ENCODE measurements at places on chromosomes 5 and 9. TPM values are rescaled to one million over a fixed set of nuclear protein-coding genes. Genes with fewer than 3 reads are reported as not detected.

Gene EQTN
- not detected for total RNA-seq

Gene SPTAN1
- 750 TPM for total RNA-seq

Gene FOXD4L5
- total RNA-seq = not detected

Gene TNPO1
- 289 TPM for total RNA-seq

Gene WWC1
- 1.5 TPM for total RNA-seq

DNA sequence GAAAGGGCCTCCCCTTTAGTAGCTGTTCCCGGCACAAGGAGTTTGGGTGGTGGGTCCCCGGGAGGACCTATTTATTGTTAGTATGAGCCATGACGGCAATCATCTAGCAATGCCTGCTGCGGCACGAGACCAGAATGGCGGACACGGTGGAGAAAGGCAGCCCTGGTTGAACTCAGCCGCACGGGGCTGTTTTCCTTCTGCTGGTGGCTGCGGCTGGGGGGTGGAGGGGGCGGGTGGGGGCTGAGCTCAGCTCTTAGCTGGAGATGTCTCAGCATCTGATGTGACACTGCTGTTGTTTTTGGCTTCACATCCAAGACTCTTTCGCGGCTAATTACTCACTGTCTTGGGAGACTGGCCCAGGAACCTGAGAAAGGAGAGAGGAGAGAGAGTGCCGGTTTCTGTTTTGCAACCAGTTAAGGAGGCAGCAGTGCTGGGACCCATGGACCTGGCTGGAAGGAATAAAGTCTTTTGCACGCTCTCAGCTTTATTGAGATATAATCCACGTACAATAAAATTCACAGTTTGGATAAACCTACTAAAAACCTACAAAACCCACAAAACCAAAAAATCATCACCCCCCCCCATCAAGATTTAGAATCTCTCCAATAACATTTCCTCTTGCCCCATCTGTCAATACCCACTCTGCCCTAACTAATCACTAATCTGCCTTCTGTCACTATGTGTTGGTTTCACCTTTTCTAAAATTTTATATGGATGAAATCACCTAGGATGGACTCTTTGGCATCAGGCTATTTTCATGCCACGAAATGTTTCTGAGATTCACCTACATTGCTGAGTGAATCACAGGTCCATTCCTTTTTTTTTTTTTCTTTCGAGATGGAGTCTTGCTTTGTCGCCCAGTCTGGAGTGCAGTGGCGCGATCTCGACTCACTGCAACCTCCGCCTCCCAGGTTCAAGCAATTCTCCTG is 81.8 kb upstream of the NEURL1B start:
- H3K4me1 ChIP-seq = peaks cover 18% of the 10 kb centered on the region
- H3K27me3 ChIP-seq = no peaks in the 10 kb centered on the region
- H3K36me3 ChIP-seq = no peaks in the 10 kb centered on the region
- no peak for DNase-seq

DNA sequence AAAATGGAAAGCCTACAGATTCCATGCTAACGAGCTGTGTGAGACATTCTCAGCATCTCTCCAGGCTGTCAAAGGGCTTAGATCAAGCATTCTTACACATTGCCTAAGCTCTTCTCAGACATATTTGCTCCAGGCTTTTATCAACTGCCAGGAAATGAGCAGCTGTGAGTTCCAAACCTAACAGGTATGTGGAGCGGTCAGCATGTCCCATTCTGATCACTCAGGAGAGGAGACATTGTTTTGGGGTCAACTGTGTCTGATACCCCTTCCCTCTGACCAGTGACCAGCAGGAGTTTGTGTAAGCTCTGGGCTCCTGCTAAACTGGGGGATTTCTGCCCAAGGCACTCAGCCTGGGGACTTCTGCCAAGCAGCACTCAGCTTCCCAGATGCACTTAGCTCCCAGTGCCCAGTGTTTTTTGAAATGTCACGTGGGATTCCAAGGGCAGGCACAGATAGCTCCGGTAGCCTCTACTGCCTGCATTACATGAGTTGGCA is 229.1 kb downstream of the SEC61B start:
- peaks cover 5% of the 10 kb centered on the region for H3K4me1 ChIP-seq
- no peak for DNase-seq
- no peak overlapping the region for H3K27ac ChIP-seq
- no peak overlapping the region for H3K4me3 ChIP-seq
- H3K36me3 ChIP-seq = no peaks in the 10 kb centered on the region

DNA sequence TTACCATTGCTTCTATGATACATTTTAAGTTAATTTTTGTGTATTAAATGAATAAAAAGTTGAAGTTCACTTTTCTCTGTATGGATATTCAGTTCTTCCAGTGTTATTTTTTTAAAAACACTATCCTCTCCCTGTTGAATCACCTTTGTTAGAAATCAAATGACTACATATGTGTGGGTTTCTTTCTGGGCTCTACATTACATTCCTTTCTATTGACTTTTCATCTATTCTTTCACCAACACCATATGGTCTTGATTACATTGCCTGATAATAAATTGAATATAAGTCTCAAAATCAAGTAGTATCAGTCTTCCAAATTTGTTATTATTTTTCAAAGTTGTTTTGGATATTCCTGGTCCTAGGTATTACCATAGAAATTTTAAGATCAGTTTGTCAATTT is 7.3 kb upstream of the RASEF start:
- no peak for DNase-seq
- H3K36me3 ChIP-seq = no peaks in the 10 kb centered on the region
- H3K4me3 ChIP-seq = no peak overlapping the region
- H3K4me1 ChIP-seq = no peaks in the 10 kb centered on the region

- no peak overlapping the region for H3K27ac ChIP-seq
- no peaks in the 10 kb centered on the region for H3K4me1 ChIP-seq
- DNase-seq = no peak
- H3K4me3 ChIP-seq = no peak overlapping the region
- H3K36me3 ChIP-seq = no peaks in the 10 kb centered on the region
Observed at GRCh38 chr5:159456722-159457465, 126.6 kb upstream of the IL12B start.

DNA sequence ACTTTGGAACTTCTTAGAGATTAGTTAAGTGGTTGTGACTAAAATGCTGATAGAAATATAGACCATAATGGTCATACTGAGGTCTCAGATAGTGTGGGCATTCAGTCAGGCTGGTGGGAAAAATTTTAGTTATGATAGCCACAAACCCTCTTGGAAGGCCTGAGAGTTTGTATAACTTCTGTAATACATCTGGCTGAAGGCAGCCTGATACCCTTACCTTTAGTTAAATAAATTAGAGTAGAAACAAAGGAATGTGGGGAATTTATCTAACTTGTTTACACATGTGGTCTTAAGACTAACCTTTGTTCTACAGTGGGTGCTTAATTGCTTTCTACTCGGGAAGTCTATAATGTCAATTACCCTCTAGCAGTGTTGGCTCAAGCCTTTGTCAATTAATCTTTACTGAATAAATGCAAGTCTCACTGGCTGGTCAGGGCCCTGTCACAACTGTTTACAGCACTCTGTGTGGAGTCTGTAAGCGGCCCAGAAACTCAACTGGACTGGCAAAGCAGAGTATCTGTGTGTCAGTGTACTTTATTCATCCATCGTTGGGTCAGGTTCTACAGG is 184.0 kb downstream of the FBXO4 start:
- H3K4me1 ChIP-seq = no peaks in the 10 kb centered on the region
- no peak for DNase-seq
- H3K27me3 ChIP-seq = no peaks in the 10 kb centered on the region
- no peak overlapping the region for H3K27ac ChIP-seq
- H3K36me3 ChIP-seq = peaks cover 6% of the 10 kb centered on the region
- no peak overlapping the region for H3K4me3 ChIP-seq

- H3K36me3 ChIP-seq = no peaks in the 10 kb centered on the region
- H3K4me1 ChIP-seq = peaks cover 6% of the 10 kb centered on the region
- DNase-seq = no peak
- H3K4me3 ChIP-seq = no peak overlapping the region
- peaks cover 4% of the 10 kb centered on the region for H3K27me3 ChIP-seq
Observed at GRCh38 chr5:150279330-150280020, 10.1 kb downstream of the CAMK2A start.

DNA sequence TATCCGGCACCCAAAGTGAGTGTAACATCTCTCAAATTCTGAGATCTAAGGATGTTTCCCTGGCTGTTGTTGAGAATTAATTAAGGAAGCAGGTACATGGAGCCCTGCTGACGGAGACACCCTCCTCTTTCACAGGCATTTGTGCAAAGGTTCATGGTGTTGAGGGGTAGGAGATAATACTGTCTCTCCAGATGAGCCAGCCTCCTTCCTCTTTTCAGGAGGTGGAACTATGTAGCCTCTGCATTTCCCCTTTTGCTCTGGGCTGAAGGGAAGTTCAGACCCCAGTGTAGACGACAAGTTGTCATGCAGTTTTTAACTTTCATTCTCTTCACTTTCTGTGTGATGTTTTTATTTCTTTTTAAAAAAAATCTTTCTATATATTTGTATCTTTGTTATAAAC is 107.5 kb downstream of the GALNT10 start:
- H3K4me1 ChIP-seq = peaks cover 3% of the 10 kb centered on the region
- no peak for DNase-seq
- H3K4me3 ChIP-seq = no peak overlapping the region
- no peaks in the 10 kb centered on the region for H3K36me3 ChIP-seq

GRCh38 chr5:150660108-150660831 is 781 bp upstream of the MYOZ3 start:
- H3K4me1 ChIP-seq = peaks cover 15% of the 10 kb centered on the region
- no peak for DNase-seq
- H3K27ac ChIP-seq = no peak overlapping the region

- no peak overlapping the region for H3K27ac ChIP-seq
- H3K4me1 ChIP-seq = peaks cover 11% of the 10 kb centered on the region
- no peak for DNase-seq
- no peak overlapping the region for H3K4me3 ChIP-seq
- H3K36me3 ChIP-seq = no peaks in the 10 kb centered on the region
Observed at GRCh38 chr9:82601293-82601771, 461.6 kb downstream of the RASEF start.

DNA sequence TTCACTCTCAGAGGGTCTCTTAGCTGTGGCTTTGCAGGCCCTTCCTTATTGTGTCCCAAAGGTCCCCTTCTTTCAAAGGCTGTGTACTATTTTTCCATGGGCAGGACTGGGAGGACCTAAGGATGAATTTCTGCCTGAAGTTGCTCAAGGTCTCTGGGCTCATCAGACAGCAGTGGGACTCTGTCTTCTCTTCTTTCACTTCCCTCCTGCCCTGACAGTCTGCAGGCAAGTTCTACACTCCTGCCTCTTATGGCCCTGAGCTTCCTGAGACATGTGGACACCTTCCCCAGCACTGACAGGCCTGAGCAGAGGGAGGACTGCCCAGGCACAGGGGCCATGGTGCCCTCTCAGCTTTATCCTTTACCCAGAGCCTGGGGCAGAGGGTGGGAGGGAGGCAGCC is 14.8 kb downstream of the ENHO start:
- H3K4me1 ChIP-seq = peaks cover 23% of the 10 kb centered on the region
- no peak overlapping the region for H3K27ac ChIP-seq
- H3K4me3 ChIP-seq = no peak overlapping the region

DNA sequence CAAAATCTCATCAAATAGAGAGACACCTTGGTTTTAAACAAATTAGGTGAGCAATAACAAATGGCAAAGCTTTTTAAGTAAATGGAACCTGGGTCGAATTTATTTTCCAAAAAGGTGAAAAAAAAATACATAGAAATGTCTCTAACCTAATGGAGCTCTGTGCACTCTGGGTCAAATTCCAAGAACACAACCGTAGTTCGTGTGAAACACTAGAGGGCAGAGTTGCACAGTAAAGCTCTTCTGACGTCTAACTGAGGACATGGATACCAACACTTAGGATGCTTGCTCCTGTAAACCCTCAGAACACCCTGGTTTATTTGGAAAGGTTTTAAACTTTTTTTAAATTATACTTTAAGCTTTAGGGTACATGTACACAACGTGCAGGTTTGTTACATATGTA is 18.9 kb downstream of the MARCHF11 start:
- no peaks in the 10 kb centered on the region for H3K27me3 ChIP-seq
- no peaks in the 10 kb centered on the region for H3K4me1 ChIP-seq
- no peaks in the 10 kb centered on the region for H3K36me3 ChIP-seq
- H3K27ac ChIP-seq = no peak overlapping the region
- H3K4me3 ChIP-seq = no peak overlapping the region

DNA sequence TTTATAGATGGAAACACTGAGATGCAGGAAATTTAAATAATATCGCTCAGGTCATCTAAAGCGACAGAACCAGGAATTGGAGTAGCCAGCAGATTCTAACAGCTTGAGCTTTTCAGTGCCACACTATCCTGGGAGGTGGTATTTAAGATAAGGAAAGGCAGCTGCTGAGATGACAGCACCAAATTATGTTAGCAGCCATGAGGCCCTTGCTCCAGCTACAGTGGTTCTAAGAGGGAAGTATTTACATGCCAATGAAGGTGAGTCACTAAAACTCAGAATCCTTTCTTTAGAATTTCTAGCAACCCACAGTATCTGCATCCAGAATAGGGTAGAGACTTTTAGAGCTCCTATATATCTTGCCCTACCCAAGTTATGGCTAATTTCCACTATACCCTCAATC is 127.0 kb upstream of the VLDLR start:
- no peak overlapping the region for H3K27ac ChIP-seq
- no peaks in the 10 kb centered on the region for H3K27me3 ChIP-seq

DNA sequence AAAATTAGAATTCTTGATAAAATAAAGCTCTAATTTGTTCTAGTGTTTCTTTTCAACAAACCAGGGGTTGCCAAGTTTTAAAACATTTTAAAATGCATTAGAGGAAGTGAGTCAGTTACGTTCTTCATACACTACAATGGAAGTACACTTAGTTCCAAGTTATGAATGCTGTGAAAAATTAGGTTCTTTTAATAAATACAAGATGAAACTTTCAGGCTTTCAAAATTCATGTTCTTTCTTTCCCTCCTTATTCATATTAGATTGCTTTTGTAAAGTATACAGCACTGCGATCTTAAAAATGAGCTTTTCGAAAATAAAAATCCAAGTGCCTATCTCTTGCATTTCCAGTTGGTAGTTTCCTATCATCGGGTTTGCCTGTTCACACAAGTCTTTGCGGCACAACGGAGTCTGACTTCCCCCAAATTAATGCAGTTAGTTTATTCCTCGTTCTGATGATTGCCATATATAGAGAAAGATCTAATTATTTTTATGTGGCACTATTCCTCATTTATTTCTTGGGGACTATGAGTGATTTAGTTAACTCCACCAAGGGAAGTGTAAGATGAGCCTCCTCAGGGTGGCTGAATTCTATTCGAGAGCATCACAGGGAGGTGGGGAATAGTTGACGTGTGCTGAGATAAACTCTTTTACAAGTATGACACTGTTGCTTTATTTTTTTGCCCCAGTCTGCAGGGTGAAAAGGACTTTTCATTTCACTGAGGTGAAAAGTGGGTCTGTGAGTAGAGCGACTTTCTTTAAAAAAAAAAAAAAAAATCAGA is 238.2 kb downstream of the CD180 start:
- peak overlapping the region; percentile 71 for H3K4me3 ChIP-seq
- H3K36me3 ChIP-seq = no peaks in the 10 kb centered on the region
- DNase-seq = no peak
- H3K27me3 ChIP-seq = no peaks in the 10 kb centered on the region
- H3K4me1 ChIP-seq = peaks cover 24% of the 10 kb centered on the region
- H3K27ac ChIP-seq = no peak overlapping the region

- no peaks in the 10 kb centered on the region for H3K36me3 ChIP-seq
- H3K4me3 ChIP-seq = no peak overlapping the region
- H3K27ac ChIP-seq = no peak overlapping the region
- H3K4me1 ChIP-seq = no peaks in the 10 kb centered on the region
- peaks cover 6% of the 10 kb centered on the region for H3K27me3 ChIP-seq
Observed at GRCh38 chr5:61771062-61771461, 439.0 kb downstream of the ZSWIM6 start.

GRCh38 chr9:130461218-130461630 is 16.5 kb downstream of the ASS1 start:
- H3K27me3 ChIP-seq = peaks cover 7% of the 10 kb centered on the region
- no peak overlapping the region for H3K27ac ChIP-seq
- H3K36me3 ChIP-seq = no peaks in the 10 kb centered on the region
- peaks cover 9% of the 10 kb centered on the region for H3K4me1 ChIP-seq
- no peak overlapping the region for H3K4me3 ChIP-seq
